H54 (cell line): ENCODE measurements at places on chromosomes 1 and 21.

GRCh38 chr1:69088571-69088970, 479.2 kb upstream of the LRRC7 start:
- DNase-seq: no peak

GRCh38 chr1:32984455-32985171, 20.0 kb upstream of the RNF19B start:
- DNase-seq: no peak

- no peak for DNase-seq
Measured at GRCh38 chr1:173478094-173478674, 1.0 kb downstream of the PRDX6 start.

DNA sequence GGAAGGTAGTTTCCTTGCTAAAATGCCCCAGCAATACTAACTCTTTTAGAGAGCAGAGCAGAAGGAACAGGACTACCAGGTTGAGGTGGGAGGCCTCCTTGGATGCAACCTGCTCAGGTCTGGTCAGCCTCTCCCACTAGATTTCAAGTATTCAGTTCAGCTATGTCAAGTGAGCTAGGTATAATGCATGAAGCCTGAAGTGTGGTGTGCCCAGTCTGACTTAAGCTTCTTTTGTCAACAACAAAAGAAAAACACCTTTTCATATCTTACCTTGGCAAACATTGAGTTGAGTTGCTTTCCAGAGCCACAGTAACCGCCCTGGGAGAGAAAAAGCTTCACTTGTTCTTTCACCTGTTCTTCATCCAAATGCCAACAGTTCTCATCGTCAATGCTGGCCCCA, 47.8 kb downstream of the UROD start:
- DNase-seq: no peak

DNA sequence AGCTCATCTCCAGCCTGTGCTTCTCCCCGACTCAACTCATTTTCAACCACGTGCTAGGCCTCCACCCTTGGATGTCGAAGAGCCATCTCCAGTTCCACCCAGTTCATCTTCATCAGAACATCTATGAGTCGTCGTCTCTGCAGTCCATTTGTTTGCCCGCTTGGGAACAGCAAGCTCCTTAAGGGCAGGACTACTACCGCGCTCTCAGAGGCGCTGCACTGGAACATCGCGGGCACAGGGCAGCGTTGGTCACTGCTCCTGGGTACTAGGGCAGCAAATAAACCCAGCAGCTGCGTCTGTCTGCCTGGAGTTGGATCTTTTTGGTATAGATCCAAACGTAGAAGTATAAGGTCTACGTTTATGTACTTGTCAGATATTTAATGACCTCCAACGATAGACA, 478 bp upstream of the PRDM2 start:
- no peak for DNase-seq

GRCh38 chr21:46054451-46054881, 43.4 kb upstream of the COL6A2 start:
- DNase-seq: no peak

DNA sequence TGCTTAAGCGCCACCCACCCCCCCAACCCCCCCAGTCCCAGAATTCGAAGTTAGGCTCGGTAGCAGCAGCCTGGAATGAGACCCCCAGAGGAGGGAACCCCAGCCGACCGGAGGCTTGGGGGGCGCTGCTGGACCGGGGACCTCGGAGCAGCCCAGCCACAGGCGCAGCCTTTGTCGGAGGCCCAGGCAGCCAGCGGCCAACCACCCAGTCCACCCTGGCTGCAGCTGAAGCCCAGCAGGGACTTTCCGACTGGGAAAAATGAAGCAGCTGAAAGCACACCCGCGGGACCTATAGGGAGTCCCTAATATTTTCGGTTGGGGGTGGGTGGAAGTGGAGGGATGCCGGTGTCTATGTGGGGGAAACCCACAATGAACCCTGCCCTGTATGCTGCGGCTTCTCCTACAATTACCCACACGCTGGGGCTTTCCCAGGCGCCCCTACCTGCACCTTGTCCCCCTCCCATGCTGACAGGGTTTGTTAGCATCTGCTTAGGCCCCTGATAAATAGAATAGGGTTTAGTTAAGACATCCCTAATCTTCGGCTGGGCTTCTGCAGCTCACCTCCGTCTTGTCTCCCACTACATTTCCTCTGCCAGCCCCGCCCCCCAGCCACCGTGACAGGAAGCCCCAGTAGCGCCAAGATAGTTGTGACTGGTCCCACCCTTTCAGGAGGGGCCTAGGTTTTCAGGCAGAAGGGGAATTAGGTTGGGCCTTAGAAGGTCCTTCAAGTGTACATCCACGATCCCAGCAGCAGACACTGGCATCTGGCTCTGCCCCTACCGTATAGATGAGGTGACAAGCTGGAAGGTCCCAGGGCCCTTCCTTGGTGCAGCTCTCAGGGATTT, 838 bp downstream of the CCDC28B start:
- DNase-seq: no peak

- DNase-seq: peak; percentile 63
Measured at GRCh38 chr1:6037338-6037762, 8.3 kb upstream of the KCNAB2 start.

DNA sequence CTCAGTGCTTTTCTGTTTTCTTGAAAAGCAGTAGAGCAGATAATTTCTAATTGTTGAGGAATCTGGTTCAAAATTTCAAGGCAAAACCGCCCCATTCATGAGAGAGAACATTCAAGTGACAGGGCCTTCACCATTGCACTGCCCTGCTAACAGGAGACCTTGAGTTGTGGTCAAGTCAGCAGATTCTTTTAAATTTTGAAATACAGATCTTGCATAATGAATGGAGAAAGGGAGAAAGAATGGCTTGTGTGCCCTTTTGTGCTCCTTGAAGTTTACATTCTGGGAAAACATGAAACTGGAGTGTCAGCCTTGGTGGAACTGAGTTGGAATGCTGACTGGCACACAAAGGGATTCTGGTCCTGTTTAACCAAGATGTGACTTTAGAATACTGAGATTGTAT, 164.5 kb upstream of the UBE2U start:
- no peak for DNase-seq

GRCh38 chr1:239293350-239294110, 92.8 kb upstream of the CHRM3 start:
- DNase-seq: no peak

GRCh38 chr1:64822621-64823020, 77.7 kb downstream of the RAVER2 start:
- DNase-seq: no peak

GRCh38 chr1:32100359-32100758, 7.5 kb upstream of the KPNA6 start:
- DNase-seq: no peak

DNA sequence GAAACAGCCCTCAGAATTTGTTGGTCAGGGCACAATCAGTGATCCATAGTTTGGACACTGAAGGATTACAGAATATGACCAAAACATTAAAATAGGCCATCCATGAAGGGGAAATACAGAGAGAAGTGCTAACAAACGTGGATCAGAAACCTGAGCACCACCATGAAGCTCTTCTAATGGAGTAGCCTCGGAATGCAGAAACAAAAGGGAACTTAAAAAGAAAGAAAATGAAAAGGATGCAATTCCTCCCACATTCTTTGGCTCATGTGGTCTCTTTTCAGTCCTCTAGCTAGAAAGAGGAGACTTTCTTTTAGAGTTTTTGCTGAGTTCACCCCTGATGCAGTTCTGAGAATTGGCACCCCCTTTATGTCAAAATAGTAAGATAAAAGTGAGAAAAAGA, 989.8 kb upstream of the B3GALT2 start:
- no peak for DNase-seq

GRCh38 chr1:234862944-234863515, 253.1 kb upstream of the IRF2BP2 start:
- no peak for DNase-seq

DNA sequence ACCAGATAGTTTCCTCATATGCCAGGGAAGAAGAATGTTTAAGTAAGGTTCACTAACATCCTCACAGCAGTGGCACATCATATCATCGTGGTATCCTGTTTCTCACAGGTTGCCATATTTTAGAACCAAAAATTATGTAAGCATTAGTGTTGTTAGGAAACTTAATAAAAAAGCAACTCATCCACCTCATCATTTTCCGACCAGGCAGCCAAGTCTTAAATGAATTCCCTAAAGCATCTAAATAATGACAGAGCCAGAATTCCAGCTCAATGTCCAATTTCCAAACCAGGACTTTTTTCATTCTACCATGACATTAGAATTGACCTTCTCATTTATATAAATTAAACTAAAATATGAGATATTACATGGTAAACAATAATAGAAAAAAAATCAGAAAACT, 272.7 kb downstream of the NTNG1 start:
- no peak for DNase-seq

- no peak for DNase-seq
Measured at GRCh38 chr1:81408419-81408818, 392.3 kb upstream of the ADGRL2 start.

DNA sequence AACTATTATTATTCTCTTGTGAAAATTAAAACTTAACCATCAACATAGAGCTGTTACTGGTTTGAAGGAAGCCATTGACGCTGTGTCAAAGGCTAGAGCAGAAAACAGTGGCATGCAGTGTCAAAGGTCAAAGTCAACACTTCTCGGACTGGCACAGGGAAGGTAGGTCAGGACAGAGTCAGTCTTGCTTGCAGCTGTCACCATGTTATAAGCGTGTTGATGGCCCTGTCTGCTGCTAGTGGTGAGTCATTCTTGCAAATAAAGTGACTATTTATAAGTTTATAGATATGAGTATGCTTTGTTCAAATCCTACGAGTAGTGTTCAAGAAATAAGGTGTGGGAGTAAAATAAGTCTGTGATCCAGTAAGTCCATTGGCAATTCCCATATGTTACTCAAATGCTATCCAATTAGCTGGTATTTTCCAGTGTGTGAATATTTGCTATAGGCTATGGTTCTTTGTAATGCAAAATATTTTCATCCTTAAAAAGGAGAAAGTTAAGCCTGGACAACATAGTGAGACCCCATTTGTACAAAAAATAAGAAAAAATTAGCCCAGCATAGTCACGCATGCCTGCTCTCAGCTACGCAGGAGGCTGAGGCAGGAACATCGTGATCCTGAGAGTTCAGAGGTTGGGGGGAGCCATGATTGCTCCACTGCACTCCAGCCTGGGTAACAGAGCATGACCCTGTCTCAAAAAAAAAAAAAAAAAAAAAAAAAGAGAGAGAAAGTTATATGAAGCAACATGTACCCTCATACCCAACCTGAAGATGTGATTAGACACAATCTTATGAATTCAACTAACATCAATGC, 26.3 kb upstream of the TINAGL1 start:
- no peak for DNase-seq

GRCh38 chr1:163927493-163927892, 605.7 kb downstream of the NUF2 start:
- no peak for DNase-seq

GRCh38 chr1:75742047-75742625, 17.6 kb downstream of the ACADM start:
- DNase-seq: no peak

GRCh38 chr1:20666146-20666545, 5.0 kb upstream of the DDOST start:
- DNase-seq: no peak
